ENCODE measurements at places on chromosomes 12 and 14. TPM values are rescaled to one million over a fixed set of nuclear protein-coding genes. Genes with fewer than 3 reads are reported as not detected.

Gene C12orf60
- 1.7 TPM for total RNA-seq

GRCh38 chr14:35384455-35385041 is 20.0 kb downstream of the NFKBIA start:
- DNase-seq, result peak; percentile 87

GRCh38 chr12:109618082-109618481 is 44.5 kb downstream of the MVK start:
- DNase-seq, result no peak

DNA sequence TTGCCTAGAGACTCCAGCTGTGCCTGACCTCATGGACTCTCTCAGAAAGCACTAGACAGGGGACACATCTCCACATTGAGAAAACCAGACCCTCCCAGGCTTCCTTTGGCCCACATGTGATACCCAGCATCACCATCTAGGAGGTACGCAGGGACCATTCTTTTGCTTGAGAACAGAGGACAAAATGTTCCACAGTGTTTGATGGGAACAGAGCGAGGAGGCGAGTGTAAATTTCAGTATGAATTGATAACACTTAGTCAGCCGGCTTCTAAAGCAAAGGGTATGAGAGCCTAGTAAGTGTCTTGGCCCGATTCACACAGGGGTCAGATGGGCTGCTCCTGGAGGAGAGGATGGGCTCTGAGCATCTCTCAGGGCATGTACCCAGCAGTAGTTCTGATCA is 1052.4 kb downstream of the BCL11B start:
- DNase-seq, result no peak

DNA sequence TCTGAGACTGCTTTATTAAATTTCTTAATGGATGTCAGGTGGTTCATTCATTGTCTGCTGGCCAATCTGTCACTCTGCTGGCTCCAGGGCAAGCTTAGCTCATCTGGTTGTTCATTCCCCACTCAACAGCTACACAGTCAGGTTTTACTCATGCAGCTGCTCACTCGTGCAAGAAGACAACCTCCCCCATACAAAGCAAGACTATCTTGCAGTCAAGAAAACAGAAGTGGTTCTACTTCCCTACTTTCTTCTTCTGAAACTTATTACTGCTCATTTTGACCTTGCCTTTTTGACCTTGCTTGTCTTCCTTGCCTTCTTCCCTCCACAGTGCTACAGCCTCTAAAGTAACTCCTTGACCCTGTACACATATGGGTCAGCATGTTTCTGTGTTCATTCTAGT is 277.9 kb downstream of the SSPN start:
- DNase-seq, result peak; percentile 6

- DNase-seq, result no peak
These were observed 25.1 kb upstream of the DICER1 start for GRCh38 chr14:95182379-95182778.

Data from HT1080 (cell line).